ENCODE measurements at places on chromosomes 7 and 10.

DNA sequence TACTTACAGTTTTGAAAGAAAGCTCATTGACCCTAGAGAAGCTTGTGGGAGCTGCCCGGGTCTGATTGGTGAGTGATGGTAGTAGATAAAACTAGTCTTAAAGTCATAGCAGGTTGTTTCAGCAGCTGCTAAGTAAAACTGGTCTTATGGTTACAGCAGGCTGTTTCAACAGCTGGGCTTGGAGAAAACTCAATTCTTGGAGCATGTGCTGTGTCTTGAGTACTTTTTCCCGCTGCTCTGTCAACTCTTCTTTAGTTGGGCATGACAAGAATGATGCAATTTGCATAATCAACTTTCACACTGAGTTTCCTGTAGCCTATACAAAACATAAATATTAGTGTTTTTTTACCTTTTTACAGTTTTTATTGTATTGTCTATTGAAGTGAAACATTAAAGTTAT, 707.9 kb downstream of the AUTS2 start:
- no peak for DNase-seq

DNA sequence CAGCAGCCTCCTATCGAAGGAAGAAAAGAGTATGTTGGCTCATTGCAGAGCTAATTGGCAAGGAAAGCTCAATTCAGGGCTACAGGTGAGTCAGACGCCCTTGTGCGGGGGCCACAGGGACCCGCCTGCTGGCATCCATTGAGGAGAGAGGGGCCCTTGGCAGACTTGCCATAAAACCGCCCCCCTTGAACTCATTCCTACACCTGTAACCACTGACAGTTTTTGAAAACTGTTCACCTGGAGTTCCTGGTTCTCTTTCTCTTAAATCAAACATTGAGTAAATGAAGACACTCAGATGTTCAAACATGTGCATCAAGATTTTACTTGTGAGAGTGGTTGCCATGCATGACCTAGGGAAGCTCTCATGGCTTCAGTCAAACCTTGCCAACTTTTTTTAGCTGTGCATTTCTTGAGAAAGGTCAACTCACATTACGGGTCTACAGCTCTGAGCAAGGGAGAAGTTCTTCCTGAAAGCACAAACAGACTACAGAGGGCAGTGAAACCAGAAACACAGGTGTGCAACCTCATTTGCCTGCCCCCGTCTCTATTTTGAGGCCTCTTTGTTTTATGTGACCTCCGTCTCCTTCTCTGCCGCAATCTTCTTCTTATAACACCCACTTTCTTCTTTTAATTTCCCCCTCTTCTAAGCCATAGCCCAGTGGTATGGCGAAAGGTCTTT, 87.8 kb downstream of the TBXAS1 start:
- DNase-seq = no peak

- DNase-seq = no peak
Measured at GRCh38 chr7:45682358-45682735, 108.2 kb downstream of the ADCY1 start.

- no peak for DNase-seq
Measured at GRCh38 chr10:21675157-21675796, 141.2 kb downstream of the MLLT10 start.

- no peak for DNase-seq
Measured at GRCh38 chr7:75928568-75928914, 13.6 kb downstream of the POR start.

- DNase-seq = no peak
Measured at GRCh38 chr10:34480345-34480744, 334.8 kb downstream of the PARD3 start.

DNA sequence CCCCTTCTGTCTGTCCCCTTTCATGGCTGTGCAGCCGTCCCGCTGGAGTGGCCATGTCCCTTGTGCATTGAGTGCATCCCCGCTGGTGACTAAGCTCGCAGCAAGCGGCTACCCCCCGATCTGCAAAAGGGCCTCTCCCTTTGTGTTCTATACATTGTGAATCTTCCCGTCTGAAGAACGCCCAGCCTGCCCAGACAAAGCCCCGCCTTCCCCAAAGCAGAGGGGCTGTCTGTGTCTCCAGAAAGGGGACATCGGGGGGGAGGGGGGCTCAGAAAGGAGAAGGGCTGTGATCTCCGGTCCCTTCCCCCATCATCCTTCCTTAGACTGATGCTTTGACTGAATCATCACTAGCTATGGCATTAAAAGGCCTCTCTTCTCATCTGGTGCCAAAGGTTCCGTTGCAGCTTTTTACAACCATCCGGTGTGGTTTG, 11.9 kb downstream of the NPTX2 start:
- DNase-seq = no peak

DNA sequence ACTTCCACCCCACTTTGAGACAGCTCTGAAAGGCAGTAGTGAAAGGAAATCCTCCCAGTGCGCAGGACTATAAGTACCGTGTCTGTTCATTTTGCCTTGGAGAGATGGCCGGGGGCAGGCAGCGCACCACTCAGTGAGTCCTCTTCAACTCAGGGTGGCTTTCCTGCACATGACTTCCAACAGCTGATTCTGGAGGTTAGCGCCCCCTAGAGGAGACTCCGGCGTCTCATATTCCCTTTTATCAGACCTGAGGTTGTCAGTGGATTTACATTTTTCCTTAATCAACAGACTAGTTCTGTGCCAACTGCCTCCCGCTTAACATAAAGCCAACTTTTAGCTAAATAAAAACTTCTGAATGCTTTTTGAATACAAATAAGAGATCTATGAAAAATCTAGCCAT, 101.0 kb downstream of the HERPUD2 start:
- DNase-seq = no peak

DNA sequence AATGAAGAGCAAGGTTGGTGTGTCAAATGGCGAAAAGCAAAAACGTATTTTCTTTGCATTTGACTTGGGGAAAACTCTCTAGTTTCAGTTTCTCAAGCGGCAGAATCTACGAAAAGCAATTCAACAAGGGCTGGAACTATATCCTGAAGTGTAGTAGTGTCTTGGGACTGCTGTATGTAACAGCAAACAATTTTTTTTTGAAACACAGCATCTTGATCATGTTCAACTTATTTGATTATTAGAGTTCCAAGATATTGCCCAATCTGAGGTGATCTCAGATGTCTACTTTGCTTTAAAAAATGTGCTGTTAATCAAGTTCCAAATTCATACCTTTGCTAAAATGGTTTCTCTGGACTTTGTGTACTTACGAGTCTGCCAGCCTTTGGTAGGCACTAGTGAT, 120.6 kb downstream of the ZWINT start:
- no peak for DNase-seq

DNA sequence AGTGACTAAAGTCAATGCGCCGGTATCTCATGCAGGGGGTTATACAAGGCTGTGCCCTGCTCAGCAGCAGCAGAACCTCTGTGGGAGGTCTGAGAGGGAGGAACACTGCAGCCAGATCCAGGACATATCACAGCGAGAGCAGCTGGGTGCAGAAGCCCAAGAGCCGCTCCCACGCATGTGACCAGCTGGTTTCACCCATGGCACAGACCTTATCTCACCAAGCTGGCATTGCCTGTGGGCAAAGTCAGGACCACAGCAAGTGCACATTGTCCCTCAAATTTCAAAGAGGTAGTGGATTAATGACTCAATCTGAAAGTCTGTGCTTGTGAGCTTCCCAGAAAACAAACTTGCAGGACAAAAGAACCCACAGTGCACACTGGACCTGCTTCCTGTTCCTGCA, 31.6 kb upstream of the AKR1C1 start:
- DNase-seq = no peak

- no peak for DNase-seq
Measured at GRCh38 chr10:132684164-132684891, 101.6 kb downstream of the NKX6-2 start.

DNA sequence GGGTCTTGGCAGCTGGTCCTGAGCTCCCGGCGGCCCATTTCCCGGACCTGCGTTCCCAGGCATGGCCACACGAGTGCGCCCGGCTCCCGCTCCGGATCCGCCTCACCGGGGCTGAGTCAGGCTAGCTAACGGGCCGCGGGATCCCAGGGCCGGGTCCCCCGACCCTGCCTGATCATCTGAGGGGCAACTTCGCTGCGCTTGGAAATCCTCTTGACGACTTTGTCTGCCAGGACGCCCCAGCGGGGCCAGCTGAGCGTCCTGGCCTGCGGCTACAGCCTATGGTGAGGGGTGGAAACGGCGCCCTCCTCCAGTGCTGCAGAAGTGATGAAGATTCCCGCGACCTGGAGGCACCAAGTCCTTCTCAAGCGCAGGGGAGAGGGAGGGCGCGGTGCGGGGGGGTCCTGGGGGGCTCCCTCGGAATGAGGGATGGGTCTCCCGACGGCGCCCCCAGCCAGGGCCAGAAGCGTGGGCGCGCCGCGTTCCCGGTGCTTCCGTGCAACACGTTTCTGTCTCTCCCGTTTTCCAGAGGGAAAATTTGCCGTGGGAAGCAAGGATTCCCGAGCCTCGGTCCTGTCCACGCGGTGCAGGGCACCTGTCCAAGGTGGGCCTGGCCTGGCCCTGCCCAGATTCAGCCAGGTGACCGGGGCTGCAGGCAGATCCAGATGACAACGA, 212.4 kb downstream of the CCSER2 start:
- peak; percentile 54 for DNase-seq

DNA sequence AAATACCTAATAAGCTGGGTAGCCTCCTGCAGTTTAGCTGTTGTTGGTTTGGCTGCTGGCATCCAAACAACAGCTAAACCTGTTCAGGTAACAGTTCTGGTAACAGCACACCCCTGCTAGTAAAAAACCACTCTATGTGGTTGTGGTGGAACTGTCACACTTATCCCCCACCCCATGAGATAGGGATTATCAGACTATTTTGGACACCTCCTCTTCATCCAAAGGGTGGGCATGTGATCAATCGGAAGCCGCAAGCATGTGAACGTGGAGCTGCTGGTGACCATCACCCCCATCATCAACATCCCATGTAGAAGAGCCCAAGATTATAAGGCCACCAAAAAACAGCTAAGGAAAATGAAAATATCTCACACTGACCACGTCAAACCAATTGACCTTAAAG, 2.5 kb downstream of the MTPAP start:
- no peak for DNase-seq

DNA sequence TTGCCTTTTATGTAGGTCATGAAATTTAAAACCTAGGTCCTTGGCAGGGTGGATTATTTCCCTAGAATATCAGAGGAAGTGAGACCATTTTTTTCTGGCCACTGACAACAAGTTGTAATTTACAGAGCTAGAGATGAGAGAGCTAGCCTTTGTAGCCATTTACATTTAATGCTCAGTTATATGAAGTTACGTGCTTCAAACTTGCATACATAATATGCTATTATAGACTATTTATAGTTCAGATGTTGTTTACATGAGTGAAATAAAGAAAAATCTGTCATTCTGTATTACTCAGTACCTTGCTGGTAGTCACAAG, 234.9 kb upstream of the MBL2 start:
- DNase-seq = no peak

DNA sequence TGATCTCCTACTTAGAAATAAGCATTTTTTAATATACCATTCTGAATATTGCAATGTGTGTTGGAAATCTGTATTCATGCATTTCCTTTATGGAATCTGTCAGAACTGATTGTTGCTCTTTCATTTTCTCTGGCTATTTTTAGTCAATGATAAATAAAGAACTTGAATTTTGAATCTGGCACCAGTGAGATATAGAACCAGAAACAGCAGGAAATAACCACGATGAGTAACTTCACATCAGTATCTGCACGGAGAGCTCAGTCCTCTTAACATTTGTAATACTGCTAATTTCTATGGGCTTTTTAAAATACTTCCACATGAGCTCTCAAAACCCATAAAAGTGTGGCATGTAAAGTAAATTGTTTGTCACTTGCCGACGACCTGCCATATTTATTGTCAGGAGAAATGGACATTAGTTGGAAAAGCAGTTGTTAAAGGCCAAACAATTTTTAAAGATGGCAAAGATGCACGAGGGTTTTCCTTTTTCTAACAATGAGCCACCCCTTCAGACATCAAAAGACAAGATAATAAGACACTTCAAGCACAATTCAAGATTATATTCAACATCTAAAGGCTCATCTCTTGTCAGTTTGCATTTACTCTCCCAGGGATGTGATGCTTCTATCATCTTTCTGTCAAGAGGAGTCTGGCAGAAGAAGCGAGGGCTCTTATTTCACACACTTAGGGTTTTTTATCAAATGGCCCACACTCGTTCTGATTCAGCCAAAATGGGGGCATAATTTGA, 118.3 kb downstream of the POU6F2 start:
- no peak for DNase-seq

DNA sequence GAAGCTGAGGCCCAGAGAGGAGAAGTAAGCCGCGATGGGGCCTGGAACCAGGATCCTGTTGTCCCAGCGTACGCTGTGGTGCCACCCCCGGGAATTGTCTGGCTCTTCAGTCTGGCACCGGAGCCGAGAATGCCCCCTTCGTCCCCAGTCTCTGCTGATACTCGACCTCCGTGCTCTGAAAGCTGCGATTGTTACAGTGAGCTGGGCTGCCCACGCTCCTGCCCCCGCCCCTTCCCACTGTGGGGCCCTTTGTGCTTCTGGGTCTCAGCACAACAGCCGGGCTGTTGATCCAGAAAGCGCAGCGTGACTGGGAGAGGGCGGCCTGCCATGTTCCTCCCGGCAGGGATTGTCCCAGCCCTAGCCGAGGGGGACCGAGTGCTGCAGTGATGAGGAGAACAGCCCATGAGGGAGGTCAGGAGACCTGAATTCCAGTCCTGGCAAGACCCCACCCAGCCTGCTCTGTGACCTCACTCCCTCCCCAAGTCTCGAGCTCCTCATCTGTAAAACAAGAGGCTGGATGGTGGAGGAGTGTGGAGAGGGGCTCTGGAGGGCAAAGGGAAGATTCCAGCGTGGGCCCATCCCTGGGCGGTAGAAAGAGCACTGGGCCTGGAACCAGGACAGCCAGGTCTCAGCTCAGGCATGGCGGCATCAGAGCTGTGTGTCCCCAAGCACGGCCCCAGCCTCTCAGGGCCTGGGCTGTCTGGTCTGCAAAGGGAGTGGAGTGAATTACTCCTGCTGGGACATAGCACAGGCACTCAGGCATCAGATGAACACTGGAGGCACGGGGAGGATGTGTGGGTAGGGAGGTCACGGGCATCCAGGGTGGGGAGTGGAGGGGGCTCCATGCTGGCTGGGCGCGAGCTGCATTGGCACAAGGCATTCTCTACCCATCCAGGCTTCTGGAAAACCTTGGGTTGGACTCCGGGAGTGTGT, 43.6 kb downstream of the TSPAN15 start:
- DNase-seq = no peak

GRCh38 chr7:81676105-81676811, 93.6 kb downstream of the HGF start:
- no peak for DNase-seq

- no peak for DNase-seq
Measured at GRCh38 chr7:156511426-156511825, 129.1 kb upstream of the RNF32 start.

- no peak for DNase-seq
Measured at GRCh38 chr7:107742678-107743566, 1.0 kb upstream of the CBLL1 start.

- DNase-seq = peak; percentile 54
Measured at GRCh38 chr10:29598851-29599311, 35.9 kb downstream of the SVIL start.

Data from amniotic stem cell (primary cell).